ENCODE measurements at places on chromosomes 16 and 17.
A peak's percentile ranks its signal among the peaks of the same experiment; 100 is the strongest.

DNA sequence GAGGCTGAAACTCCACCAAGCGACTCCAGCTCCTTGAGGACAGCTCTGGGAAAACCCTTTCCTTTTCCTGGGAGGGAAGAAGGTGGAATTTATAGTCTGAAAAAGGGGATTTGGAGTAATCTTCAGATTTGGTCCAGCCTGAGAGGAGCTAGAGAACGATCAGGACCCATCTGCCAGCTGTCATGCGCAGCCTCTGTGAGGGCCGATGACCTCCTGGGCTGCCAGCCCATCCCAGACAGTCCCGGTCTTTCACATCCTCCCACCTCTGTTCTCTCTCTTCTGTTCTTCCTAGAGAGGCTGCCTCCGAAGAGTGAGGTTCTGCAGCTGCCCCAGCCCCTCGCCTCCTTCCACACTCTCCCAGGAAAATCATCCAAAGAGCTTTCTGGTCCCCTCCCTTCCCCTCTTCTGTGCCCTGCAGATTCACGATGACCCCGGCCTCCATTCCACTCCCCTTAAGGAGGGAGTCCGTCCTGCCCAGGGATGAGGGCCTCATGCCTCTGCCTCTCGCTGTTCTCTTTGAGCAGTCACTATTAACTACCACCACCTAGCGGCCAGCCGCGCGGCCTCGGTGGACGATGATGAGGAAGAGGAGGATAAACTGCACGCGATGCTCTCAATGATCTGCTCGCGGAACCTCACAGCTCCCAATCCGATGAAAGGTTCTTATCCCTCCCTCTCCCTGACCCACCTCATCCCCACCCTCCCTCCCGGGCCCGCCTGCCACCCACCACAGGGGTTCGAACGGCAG, 29.6 kb downstream of the SGSM2 start:
- peak; percentile 72 for DNase-seq

DNA sequence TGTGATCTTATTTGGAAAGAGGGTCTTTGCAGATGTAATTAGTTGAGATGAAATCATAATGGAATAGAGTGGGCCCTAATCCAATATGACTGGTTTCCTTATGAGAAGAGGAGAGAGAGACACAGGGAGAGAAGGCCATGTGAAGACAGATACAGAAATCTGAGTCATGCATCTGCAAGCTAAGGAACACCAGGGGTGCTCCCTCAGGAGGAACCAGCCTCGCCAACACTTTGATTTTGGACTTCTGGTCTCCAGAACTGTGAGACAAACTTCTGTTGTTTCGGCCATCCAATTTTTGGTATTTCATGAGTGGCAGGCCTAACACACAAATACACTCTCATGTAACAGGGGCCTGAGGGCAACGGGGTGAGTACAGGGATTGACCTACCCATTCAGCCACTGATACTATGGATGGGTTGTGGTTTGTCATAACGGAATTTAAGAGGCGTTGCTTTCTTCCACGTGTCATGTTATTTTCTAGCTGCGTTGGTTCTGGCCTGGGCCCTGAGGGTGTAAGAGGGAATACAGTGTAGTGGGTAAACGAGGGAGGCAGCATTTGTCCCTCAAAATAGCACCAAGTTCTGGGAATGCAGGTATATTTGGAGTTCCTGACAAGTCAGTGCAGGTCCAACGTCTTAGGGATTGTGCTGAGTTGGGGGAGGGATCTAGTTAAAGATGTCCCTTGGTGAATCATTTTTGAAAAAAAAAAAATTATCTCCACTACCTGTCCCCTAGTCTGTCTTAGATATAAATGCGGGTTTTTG, 17.7 kb downstream of the PLCG2 start:
- no peak for DNase-seq

- no peak for DNase-seq
Measured at GRCh38 chr17:47286198-47286914, 32.7 kb downstream of the ITGB3 start.

- no peak for DNase-seq
Measured at GRCh38 chr16:48393485-48394354, 8.5 kb upstream of the SIAH1 start.

- no peak for DNase-seq
Measured at GRCh38 chr16:85003725-85004586, 7.4 kb downstream of the ZDHHC7 start.

DNA sequence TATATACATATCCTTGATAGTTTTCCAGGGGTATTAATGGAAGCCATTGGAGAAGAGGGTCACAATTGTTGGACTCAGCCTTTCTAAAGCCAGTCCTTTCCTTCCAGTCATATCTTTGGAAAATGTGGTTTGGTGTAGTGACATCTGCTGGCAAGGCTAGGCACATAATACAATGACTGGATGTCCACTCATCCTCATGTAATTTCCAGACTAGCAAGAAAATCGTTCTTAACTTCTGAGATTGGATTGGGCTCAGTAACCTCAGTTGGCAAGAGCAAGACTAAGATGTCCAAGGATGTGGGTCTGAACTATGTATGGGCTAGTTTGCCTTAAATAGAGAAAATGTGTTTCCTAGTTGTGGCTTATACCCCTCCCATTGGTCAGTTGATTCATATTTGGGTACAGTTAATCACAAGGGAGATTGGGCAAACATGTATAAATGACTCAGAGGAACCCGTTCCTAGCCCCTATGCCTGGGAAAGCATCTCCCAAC, 8.7 kb upstream of the KAT7 start:
- DNase-seq: no peak

GRCh38 chr17:7859028-7859427, 1.2 kb downstream of the CYB5D1 start:
- DNase-seq: no peak

- DNase-seq: no peak
Measured at GRCh38 chr17:34436607-34437006, 73.6 kb upstream of the CCL1 start.

- DNase-seq: no peak
Measured at GRCh38 chr16:63188086-63188771, 1152.0 kb upstream of the CDH8 start.

DNA sequence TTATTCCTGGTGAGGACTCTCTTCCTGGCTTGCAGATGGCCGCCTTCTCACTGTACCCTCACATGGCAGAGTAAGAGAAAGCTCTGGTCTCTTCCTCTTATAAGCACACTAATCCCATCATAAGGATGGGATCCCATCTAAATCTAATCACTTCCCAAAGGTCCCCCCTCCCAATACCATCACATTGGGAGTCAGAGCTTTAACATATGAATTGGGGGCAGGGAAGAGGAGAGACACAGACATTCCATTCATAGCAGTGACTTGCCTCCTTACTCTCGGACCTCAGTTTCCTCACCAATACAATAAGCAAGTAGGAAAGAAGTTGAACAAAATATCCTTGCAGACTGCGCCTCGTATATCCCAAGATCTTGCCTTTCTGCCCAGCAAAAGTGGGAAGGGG, 1.7 kb downstream of the CLEC19A start:
- DNase-seq: no peak

DNA sequence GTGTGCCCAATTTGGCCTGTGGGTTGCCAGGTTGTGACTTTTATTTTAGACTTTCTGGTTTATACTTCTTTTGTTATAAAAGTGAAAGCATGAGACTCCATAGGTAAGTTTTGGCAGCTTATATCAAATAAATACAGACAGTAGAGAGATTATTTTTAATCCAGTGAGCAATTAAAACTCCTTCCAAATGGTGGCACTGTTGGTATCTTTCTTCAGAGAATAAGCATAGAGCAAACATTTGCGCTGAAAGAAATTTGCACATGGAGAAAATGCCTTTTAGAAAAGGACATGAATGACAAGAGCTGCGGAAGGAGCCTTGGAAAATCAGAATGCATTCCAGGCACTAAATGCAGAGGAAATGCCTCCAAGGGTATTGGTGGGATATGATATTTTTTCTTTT, 46.1 kb upstream of the DNAJA2 start:
- DNase-seq: no peak

All from WTC11 (cell line).